ENCODE measurements at places on chromosomes 5 and 9. TPM values are rescaled to one million over a fixed set of nuclear protein-coding genes. Genes with fewer than 3 reads are reported as not detected.

Gene MLLT3
- 29.1 TPM for total RNA-seq

Gene ACSL6
- not detected for total RNA-seq

Gene CYSTM1
- total RNA-seq: 6.0 TPM

Gene APBA1
- 1.1 TPM for total RNA-seq

Gene CCNI2
- total RNA-seq: under 0.01 TPM

Gene CDH9
- 0.13 TPM for total RNA-seq

Gene SLC36A3
- total RNA-seq: not detected

Gene TOR2A
- 14.0 TPM for total RNA-seq

Gene TTLL11
- total RNA-seq: 1.9 TPM

Gene SLCO6A1
- total RNA-seq: not detected

Gene HTR1A
- not detected for total RNA-seq

Measured in epithelial cell of alveolus of lung (primary cell).